ENCODE measurements at places on chromosomes 5 and 9.

DNA sequence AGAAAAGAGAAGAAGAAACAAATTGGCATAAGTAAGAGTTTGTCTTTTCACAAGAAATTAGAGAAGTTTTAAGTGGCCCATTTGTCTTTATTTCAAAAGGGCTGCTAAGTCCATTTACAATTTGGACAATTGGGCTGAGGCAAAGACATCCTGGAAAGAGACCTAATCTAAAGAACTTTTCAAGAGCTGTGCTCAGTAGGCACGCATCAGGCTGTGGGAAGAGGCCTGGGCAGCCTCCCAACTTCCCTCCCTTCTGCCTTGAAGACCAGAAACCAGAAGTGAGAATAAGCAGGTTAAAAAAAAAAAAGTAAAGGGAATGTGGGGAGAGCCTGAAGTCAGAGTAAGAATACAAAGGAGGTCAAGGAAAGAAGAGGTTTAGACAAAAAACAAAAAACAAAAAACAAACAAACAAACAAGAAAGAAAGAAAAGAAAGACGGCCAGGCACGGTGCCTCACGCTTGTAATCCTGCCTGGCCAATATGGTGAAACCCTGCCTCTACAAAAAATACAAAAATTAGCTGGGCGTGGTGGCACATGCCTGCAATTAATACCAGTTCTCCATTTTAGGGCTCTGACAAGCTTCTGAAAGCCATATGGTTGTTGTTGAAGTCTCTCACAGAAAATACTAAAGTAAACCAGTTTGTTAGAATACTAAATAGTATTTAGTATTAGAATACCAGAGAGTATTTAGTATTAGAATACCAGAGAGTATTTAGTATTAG is 48.0 kb upstream of the CEP78 start:
- no peak for DNase-seq

DNA sequence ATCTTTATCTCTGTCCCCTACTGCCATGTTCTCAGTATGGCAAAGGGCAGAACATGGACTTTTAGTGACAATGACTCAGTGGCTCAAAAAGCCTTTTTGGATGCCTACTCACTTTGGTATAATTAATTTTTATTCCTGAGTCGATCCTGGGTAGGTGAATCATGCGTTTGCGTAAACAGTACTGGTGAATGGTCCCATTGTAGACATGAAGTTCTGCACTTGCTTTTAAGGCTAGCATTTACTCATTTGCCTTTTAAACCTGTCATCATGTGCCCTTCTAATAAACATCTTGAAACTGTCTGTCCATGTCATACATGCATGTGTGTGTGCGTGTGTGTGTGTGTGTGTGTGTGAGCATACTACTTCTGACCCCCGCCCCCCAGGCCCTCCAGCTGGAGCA is 223.0 kb downstream of the AUH start:
- DNase-seq: no peak

- DNase-seq: no peak
Observed at GRCh38 chr9:78866207-78867132, 569.5 kb downstream of the PSAT1 start.

DNA sequence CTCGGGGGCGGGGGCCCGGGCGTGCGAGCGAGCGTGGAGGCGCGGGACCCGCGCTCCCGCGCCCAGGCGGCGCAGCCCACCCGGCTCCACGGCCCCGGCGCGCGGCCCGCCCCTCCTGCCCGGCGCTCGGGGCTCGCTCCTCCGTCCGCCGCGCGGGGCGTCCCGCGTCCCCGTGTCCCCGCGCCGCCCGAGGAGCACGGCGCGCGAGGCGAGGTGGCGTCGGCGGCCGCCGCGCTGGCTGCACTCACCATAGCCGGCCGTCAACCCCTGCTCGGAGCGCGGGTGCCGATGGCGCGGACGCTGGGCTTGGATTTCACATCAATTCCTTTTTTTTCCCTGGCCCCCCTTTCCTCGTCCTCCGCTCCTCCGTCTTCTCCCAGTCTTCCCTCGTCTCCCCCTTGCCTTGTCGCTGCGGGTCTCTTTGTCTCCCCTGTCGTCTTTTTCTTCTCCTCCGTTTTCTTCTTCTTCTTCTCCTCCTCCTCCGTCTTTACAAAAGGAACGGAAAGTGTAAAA is 494 bp downstream of the PTCH1 start:
- DNase-seq: no peak

DNA sequence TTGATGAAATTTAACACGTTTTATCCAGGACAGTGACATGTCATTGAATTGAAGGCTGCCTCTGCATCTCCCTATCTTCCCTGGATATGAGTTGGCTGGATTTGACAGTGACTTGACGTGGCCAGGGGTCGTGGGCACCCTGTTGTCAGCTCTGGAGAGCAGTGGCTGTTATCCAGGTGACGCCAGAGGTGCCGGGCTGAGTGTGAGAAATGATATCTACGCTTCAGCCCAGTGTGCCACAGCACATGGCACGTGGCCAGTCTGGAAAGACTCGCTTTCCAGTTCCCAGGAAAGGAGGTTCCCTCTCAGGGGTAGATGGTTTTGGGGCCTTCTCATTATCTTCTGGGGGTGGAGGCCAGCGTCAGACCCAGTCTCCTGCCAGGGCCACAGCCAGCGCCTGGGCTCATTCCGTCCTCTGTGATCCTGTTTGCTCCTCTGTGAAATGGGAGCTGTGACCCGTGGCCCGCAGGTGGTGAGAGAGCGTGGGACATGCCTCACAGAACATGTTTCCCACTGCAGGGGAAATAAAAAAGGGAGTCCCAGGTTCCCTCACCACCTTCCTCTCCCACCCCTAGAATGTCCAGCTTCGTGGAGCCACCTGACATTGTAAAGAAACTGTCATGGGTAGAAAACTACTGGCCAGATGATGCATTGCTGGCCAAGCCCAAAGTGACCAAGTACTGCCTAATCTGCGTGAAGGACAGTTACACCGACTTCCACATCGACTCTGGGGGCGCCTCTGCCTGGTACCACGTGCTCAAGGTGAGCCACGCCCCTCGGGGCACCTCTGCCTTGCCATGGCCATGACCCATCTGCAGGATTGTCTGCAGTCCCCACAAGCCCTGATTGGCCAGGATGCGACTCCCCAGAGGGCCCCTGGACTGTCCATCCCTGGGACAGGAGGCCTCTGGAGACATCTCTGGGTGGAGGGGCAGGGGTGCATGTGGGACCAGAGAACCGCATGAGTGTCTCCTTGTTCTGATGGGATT is 76.5 kb downstream of the PHF2 start:
- peak; percentile 53 for DNase-seq

DNA sequence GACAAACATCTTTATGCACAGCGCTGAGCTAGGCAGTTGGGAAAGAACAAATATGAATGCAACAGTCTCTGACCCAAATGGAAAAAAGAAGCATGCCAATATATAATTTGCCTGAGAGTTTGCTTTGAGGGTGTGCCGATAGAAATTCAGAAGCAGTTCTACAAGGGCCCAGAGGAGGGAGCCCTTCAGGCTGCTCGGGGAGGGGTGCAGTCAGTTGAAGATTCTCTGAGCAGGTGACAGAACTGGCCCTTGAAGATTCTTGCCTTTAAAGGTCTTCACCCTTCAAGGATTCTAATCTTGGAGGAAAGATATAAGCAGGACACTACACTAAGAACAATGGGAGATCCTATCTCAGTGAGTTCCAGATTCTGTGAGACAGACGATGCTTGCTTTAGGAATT is 3.7 kb upstream of the PAPPA start:
- no peak for DNase-seq

DNA sequence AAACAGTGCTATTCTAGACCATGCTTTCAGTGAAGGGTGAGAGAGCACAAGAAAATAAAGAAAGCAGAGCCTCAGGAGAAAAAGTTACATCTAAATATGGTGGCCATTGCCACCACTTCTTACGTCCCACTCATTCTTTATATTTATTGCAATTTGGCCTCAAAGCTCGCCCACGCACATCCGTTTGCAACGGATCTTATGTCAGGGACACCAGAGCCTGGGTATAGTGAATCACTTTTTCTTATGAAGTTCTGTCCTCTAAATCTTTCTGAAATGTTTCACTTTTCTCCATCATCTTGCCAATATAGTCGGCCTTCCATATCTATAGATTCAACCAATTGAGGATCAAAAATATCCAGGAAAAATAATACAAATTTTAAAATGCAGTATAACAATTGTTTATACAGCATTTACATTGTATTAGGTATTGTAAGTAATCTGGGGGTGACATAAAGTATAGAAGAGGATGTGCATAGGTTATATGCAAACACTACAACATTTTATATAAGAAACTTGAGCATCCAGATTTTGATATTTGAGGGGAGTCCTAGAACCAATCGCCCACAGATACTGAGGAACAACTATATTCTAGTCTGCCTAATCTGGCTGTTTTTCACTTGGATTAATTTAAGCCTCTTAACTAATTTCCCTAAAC is 35.2 kb downstream of the GOLPH3 start:
- no peak for DNase-seq

DNA sequence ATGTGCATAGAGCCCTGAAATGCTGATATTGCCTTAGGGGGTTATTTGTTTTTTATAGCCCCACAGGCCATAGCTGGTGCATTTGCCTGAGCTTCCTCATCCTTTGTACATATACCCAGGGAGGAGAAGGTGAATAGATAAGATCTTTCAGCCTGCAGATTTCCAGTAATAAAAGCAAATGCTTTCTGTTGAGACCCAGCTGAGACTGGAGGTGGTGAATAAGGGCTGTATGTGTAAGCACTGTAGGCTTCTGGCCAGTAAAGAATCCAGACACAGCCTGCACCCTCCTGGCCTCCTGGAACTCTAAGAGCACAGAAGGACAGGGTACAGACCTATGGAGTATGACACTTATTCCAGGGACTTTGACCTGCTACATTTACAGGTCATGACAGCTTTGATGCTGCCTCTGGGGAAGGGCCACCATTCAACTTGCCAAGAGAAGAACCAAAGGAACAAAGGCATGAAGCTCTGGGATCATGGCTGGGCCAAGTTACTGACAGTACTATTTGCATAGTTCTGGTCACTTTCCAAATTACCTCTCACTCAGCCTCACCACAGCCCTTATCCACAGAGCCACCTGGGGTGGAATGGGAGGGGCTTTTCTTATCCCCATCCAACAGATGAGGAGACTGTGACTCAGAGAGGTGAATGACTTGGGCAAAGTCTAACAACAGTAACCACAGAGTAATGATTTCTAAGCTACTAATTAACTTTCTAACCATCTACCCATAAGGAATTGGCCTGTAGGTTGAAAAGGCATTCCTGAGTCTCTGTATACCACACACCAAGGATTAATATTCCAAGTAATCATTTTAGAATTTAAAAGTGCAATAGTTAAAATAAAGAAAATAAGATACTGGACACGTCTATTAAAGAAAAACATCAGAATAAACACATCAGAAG is 604.5 kb upstream of the KLF4 start:
- no peak for DNase-seq

GRCh38 chr5:110909415-110909814 is 162.1 kb upstream of the TSLP start:
- no peak for DNase-seq

DNA sequence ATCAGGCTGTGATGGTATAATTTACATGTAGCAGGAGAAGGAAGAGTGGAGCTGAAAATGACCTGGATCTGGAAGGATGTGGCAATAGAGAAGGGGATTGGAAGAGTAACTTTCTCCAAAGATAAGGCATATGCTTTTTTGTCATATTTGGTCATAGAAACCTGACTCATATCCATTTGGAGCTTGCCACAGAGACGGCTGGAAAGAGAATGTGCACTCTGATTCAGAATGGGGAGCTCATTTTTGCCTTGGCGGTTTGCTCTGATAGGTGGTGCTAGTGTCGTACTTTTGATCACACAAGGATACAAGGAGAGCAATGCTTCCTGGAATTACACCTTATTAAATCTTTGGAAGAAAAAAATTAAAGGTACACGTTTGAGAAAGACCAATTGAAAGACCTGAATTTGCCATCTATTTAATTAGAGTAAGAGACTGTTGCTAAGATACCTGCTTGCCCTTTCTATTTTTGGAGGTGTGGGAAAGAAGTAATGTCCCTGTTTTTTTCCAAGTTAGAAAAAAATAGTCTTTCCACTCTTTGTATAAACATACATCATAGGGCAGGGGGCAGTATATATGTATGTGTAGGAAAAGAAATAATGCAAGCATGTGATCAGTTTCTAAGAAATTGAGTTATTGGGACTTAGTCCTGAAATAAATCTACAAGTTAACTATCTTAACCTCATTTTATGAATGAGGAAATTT is 5.4 kb downstream of the LSM11 start:
- no peak for DNase-seq

GRCh38 chr5:139710319-139711066 is 62.3 kb downstream of the CXXC5 start:
- DNase-seq: no peak

GRCh38 chr5:116280149-116280803 is 195.5 kb downstream of the COMMD10 start:
- DNase-seq: no peak

DNA sequence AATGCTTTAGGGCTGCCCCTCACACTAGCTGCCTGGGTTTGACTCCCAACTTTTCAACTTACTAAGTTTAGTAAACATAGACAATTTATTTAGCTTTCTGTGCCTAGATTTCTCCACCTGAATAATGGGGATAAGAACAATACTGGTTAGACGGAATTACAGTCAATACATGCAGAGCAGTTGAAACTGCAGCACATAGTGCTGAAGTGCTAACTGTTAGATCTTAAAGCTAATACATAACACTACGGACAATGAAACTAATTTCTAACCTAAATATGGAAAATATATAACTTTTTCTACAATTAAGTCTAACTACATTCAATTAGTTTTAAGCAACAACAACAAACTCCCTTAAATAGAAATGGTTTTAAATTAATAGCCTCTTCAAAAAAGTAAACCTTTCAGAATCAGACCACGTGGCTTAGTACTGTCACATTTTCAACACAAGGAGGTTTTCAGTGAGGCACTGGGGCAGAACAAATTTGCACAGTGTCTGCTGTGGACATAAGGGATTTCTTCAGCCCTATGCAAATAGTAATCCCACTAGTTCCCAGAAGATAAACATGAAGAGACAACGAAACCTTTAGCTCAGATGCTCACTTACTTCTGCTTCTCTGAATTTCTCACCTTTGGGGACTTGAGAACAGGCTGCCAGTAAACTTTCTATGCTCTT is 293.4 kb downstream of the EDIL3 start:
- no peak for DNase-seq

GRCh38 chr9:128296340-128297220 is 20.5 kb downstream of the SWI5 start:
- DNase-seq: no peak

GRCh38 chr5:31757806-31758205 is 118.9 kb downstream of the PDZD2 start:
- DNase-seq: no peak

DNA sequence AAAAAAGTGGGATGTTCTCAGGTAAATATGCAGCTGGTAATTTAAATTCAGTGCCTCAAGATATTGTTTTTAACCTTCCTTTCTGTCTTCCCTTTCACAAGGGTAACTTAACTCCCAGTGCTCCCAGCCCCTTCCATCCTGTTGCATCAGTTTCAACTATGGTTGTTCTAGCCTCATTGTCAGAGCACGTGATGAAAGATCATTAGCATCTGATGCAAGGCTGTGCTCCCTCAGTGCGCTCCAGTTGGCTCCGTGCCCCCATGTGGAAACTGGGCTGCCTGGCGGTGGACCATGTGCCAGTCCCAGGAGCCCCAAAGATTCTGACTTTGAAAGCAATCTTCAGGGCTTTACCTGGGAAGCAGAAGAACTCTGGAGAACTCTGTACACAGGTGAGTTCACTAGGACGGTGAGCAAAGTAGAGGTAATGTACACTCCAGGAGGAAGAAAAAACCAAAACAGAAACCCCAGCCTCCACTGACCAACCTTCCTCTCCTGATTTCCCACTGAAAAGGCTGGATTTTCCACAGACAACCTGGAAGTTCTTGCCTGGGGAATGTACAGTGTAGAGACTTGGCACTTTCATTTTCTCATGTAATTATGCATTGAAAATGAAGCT is 96.9 kb downstream of the SLC1A3 start:
- no peak for DNase-seq

GRCh38 chr9:135226369-135227050 is 139.0 kb downstream of the OLFM1 start:
- DNase-seq: no peak
